ENCODE measurements at places on chromosomes 6 and 20. TPM values are rescaled to one million over a fixed set of nuclear protein-coding genes. Genes with fewer than 3 reads are reported as not detected.
A peak's percentile ranks its signal among the peaks of the same experiment; 100 is the strongest.

DNA sequence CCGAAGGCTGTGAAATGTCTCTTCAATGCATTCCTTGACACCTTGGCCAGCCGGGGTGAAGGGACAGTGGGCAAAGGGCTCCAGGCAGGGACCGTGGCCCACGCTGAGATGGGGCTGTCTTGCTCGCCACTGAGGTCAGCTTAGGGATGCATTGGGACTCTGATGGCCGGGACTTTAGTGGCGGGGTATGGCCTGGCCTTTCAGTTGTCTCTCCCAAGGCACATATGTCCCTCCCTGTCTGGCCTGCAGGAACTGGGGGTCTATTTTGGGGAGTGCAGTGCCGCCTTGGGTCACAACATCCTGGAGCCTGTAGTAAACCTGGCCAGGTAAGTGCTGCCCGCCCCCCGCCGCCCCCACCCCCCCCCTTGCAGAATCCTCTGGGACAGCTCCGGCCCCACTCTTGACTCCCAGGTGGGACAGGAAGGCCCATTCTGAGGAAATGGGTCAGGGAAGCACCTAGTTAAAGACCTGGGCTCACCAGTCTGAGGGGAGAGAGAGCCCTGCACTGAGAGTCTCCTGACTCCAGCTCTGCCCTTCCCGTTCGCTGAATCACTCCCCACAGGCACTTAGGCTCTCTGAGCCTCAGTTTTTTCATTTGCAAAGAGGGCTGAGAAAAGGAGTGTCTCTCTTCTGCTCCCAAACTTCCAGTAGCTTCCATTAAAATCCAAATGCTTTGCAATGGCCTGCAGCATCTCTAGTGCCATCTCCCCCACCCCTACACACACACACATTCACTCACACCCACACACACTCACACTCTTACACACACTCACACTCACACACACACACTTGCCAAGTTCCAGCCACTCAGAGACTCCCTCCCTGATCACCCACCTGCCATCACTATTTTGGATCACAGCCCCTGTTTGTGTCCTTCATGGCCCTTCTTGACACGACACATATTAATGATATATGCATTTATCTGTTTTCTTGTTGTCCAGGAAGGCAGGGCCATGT lies 33.1 kb downstream of the RAB44 start:
- no peak for DNase-seq

- no peak for DNase-seq
Measured at GRCh38 chr6:44457596-44457995, 70.1 kb downstream of the CDC5L start.

TMEM170B gene
- 6.3 TPM for polyA plus RNA-seq

- no peak for DNase-seq
Measured at GRCh38 chr6:17703256-17703694, 3.5 kb downstream of the NUP153 start.

- no peak for DNase-seq
Measured at GRCh38 chr6:104402572-104402971, 457.1 kb downstream of the HACE1 start.

DNA sequence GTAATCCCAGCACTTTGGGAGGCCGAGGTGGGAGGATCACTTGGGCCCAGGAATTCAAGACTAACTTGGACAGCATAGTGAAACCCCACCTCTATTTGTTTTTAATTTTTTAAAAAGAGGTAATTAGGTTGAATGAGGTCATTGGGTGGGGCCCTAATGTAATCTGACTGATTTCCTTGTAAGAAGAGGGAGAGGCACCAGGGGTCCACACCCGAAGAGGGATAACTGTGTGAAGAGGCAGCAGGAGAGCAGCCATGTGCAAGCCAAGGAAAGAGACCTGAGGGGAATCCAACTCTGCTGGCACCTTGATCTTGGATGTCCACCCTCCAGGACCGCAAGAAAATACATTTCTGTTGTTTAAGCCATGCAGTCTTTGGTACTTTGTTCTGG lies 63.4 kb downstream of the QRSL1 start:
- no peak for DNase-seq

DNA sequence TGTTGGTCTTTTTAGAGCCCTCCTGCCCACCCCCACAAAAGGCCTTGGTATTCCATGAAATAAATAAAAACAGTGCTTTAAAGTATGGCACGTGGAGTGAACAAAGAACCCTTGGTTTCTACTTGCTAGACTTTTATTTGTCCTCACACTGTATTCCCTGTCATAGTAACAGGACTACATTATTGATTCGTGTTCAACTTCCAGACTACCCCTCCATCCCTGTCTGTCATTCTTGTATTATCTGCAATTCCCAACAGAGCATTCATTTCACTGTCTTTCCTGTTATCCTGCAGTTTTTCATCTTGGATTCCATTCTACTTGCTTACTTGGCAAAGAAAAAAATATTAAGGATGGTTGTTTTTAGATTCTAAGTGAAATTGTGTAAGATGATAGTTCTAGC lies 307.4 kb upstream of the CNR1 start:
- no peak for DNase-seq

ZSCAN12 gene
- 6.3 TPM for polyA plus RNA-seq

GRCh38 chr20:46213946-46214823 lies 94.1 kb downstream of the CDH22 start:
- DNase-seq, result no peak

BEND6 gene
- polyA plus RNA-seq, result 0.47 TPM

DNA sequence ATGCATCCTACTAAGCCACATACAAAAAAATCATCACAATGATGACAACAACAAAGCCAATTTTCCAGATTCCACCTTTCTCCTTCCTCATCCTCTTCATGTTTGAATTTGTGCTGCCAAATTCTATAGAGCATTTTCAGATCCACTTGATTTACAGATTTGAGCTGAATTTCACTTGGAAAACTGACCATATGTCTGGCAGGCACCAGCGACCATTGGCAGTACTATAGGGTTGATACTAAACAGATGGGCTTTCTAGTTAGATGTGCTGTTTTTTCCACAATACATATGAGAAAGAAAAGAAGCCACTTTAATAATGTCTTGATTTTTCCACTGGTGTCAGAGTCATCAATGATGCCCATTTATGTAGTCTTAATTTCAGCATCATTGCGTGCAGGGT lies 127.0 kb downstream of the PHACTR3 start:
- DNase-seq, result peak; percentile 82

- no peak for DNase-seq
Measured at GRCh38 chr6:22300273-22300998, 3.6 kb upstream of the PRL start.

- DNase-seq, result no peak
Measured at GRCh38 chr20:31926493-31926892, 25.4 kb downstream of the PDRG1 start.

GPR63 gene
- polyA plus RNA-seq, result 3.3 TPM

- DNase-seq, result no peak
Measured at GRCh38 chr6:20117474-20117873, 94.8 kb downstream of the MBOAT1 start.

DNA sequence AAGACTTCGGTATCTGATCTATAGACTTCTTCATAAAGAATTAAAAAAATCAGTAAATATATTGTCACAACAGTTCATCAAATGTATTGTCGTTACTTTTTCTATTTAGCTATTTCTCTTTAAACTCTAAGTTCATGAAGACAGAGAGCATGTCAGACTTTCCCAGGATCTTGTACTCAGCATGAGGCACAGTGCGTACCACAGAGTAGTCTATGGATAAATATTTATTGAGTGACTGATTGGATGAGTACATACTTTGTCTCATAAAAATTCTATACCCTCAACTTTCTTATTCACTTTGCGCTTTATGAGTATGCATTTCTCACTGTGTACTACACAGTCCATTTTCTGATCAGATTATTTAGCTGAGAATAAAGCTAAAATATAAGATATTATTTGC lies 1284.4 kb upstream of the ADGRB3 start:
- no peak for DNase-seq

DNA sequence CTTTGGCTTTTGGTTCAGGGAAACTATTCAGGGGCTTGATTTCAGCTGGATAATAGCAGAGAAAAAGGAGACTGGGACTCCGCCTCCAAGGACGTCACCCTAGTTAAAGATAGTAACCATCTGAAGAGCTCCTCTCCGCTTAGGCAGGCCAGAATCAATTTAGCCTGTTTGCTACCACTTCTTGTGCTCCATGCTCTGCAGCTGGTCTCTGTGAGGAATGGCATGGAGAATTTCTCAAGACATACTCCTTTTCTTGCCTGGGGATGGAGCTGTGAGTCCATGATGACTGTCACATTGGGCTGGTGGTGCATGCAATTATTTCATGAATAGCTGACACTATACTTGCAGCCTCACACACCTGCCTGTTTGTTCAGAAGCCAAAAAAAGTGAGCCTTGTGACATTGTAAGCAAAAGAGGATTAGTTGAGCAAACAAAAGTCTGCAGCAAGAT lies 61.4 kb downstream of the TXLNB start:
- DNase-seq, result no peak

CYP39A1 gene
- polyA plus RNA-seq, result not detected

TINAG gene
- not detected for polyA plus RNA-seq

GRCh38 chr20:10653599-10654249 lies 20.1 kb downstream of the JAG1 start:
- DNase-seq, result no peak

- no peak for DNase-seq
Measured at GRCh38 chr6:149985481-149985937, 21.8 kb downstream of the ULBP1 start.

DNA sequence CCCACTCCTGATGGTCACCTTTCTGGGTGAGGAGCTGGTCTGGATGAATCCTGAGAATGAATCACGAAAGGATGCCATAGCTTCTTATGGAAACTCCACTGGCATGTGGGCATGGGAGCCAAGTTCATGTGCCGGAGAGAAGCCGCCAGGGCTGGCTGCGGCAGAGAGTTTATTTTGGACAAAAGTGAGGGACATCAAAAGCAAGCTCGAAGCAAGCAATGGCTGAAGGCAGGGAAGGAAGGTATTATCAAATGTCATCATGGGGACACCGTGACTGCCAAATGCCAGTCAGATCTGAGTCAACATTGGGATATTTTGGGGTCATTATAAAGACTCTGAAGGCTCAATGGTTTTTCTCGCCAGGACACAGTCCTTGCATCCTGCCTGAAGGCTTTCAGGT lies 249.1 kb downstream of the QKI start:
- no peak for DNase-seq

DNA sequence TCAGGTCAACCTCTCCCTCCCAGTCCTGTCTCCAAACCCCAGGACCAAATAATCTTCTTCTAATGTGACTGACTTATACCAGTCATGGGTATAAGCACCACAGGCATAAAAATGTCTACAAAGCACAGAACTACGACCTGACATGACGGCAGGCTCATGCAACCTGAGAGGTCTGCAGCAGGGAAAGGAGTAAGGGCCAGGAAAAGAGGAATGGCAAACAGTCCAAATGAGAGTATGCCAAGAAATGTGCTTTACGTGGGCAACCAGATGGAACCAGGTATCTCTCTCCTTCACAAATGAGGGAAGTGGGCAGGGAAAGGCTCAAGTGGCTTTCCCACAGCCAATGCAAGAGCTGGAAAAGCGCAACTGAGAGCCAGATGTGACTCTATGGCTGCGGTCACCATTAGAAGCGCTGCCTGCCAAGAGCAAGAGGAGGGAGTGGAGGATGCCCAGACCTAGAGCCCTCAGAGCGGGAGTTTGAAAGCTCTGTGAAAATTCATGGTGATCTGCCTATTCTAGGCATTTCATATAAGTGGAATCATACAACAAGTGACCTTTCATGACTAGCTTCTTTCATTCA lies 6.0 kb downstream of the APMAP start:
- no peak for DNase-seq

GRCh38 chr6:156410649-156411048 lies 366.5 kb upstream of the ARID1B start:
- no peak for DNase-seq

DNA sequence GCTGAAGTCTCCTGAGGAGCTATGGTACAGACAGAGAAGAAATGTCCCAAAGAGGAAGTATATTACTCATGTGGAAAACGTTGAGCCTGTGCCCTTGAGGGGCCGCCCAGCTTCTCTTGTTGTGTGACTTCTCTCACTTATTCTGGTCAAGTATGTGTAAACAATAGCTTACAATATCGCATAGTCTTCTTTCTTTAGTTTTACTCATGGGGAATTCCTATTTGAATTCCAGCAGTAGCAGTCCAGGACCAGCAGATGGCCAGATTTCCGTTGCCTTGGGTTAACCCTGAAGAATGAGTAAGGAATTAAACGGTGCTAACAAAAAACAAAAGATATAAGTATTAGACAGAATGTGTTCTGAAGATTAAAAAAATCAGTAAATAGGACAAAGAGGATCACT lies 522.0 kb upstream of the GJE1 start:
- DNase-seq, result no peak

GRCh38 chr6:110039981-110040383 lies 61.9 kb downstream of the GPR6 start:
- peak; percentile 16 for DNase-seq

GRCh38 chr20:62516338-62516737 lies 40.5 kb upstream of the GATA5 start:
- DNase-seq, result no peak

NR2E1 gene
- 0.09 TPM for polyA plus RNA-seq

DNA sequence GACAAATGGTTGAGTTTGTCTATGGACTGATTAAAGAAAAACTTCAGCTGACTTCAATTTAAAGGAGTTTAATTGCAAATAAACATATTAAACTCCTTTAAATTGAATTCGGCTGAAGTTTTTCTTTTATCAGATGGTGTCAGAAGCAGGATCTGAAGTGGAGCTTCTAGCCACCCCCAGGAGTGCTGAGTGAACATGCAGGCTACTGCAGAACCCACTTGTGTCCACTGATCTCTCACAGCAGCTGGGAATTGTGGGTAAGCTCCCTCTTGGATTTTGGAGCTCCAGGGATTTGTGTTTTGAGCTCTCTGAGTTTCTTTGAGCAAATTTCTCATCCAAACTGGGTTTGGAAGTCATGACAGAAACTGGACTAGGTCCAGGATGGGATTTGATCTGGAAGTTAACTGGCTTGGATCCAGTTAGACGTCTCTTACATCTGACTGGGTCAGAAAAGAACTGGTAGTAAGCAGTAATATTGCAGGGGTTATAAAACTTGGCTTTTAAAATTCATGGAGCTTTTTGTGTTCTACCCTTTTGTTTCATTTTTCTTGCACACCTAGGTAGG lies 95.8 kb upstream of the UST start:
- DNase-seq, result no peak

DZANK1 gene
- polyA plus RNA-seq, result 2.5 TPM

DNA sequence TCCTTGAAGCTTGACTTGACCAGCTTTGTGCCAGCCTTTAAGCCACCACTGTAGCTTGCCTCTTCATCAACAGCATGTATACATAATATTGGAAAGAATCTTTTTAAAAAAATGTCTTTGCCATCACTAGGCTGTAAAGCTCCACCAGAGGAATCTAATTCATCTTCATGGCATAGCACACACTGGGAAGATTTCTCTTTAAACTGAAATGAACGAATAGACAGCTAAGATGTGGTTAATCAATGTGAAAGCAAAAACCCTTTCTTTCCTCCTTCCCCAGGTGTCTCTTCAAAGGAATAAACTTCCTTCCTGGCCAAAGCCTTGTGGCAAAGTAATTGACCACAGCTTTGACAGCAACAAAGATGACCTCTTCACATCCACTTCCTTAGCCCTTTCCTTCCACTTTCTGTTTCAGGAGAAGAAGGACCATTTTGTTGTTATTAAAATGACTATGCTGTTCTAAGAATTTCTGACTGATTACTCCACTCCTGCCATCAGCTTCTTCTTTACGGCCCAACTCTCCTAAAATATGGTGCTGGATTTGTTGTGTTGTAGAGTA lies 428.7 kb upstream of the SOX4 start:
- no peak for DNase-seq

GRCh38 chr20:56760610-56761009 lies 131.5 kb downstream of the TFAP2C start:
- DNase-seq, result no peak

GRCh38 chr6:1516742-1517520 lies 92.8 kb upstream of the FOXC1 start:
- no peak for DNase-seq

All from muscle of arm (tissue), 14 donors.